ENCODE measurements at places on chromosomes 16 and 17.

DNA sequence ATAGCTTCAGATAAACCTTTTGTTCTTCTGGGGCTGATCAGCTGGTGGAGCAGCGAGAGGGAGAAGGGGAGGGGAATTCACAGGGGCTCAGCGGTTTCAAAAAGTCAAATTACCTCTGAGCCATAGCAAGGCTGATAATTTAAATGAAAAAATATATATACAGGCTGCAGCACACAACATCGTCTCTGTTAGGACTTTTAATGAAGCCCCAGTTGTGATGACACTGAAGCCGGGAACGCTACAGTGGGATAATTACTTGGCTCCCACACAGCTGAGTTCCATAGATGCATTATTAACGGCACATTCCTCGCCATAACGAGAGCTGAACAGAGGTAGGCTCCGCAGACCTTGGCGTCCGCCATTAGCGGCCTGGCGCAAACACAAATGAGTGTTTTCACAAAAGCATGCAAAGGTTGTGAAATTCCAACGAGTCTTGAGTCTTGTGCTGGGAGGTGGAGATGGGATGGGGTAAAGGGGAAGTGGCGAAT lies 216.0 kb downstream of the C16orf78 start:
- DNase-seq, result no peak

- no peak for DNase-seq
Observed at GRCh38 chr17:75011401-75012095, 922 bp upstream of the MRPL58 start.

DNA sequence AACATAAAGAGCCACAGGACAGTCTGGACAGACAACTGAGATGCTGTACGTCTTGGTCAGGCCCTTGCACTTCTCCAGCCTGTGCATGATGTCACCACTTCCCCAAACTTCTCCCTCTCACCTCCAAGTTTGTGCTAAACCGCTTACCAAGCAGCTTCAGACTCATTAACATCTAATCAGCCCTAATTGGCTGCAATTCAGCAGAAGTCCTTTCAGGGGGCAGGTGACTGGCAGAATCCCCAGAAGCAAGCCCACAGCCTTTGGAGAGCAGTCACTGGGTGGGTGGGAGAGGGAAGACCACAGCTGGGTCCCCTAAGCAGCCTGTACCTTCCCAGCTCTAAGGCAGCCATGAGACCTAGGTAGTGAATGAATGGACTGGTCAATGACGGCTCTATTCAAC lies 161.4 kb downstream of the GRIN2A start:
- DNase-seq, result no peak

GRCh38 chr16:1261131-1261892 lies 5.4 kb downstream of the TPSD1 start:
- no peak for DNase-seq
